ENCODE measurements at places on chromosomes 12 and 14. TPM values are rescaled to one million over a fixed set of nuclear protein-coding genes. Genes with fewer than 3 reads are reported as not detected.

DNA sequence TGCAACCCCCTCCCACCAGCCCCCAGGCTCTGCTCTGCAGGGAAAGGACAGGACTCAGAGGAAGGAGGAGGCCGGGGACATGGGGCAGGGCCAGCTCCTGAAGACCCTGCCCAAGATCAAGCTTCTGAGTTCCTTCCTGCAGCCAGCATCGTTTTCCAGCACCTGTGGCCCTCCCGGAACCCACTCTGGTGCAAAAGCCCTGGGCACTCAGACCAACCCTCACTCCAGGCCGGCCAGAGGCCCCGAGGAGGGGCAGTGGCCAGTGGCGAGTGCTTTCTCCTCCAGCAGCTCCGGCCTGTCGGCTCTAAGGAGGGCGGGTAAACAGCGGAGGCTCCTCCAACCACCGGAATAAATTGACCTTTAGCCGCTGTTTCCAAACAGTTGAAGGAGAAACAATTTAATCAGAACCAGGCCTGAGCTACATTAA lies 10.8 kb downstream of the TMEM179 start:
- no peaks in the 10 kb centered on the region for H3K4me1 ChIP-seq
- H3K27me3 ChIP-seq = no peaks in the 10 kb centered on the region
- H3K27ac ChIP-seq = peak overlapping the region; percentile 81
- H3K36me3 ChIP-seq = no peaks in the 10 kb centered on the region
- no peak for DNase-seq

GRCh38 chr12:54398995-54399793 lies 14.7 kb upstream of the ZNF385A start:
- no peak overlapping the region for H3K27ac ChIP-seq
- DNase-seq = peak; percentile 91
- no peaks in the 10 kb centered on the region for H3K36me3 ChIP-seq
- H3K4me1 ChIP-seq = no peaks in the 10 kb centered on the region
- no peaks in the 10 kb centered on the region for H3K27me3 ChIP-seq

- peaks cover 21% of the 10 kb centered on the region for H3K4me1 ChIP-seq
- H3K27me3 ChIP-seq = no peaks in the 10 kb centered on the region
- no peak overlapping the region for H3K4me3 ChIP-seq
- no peaks in the 10 kb centered on the region for H3K36me3 ChIP-seq
- peak overlapping the region; percentile 93 for H3K27ac ChIP-seq
These were observed 1.6 kb upstream of the PACS2 start for GRCh38 chr14:105312973-105313372.

Gene ART4
- total RNA-seq = 0.48 TPM

DNA sequence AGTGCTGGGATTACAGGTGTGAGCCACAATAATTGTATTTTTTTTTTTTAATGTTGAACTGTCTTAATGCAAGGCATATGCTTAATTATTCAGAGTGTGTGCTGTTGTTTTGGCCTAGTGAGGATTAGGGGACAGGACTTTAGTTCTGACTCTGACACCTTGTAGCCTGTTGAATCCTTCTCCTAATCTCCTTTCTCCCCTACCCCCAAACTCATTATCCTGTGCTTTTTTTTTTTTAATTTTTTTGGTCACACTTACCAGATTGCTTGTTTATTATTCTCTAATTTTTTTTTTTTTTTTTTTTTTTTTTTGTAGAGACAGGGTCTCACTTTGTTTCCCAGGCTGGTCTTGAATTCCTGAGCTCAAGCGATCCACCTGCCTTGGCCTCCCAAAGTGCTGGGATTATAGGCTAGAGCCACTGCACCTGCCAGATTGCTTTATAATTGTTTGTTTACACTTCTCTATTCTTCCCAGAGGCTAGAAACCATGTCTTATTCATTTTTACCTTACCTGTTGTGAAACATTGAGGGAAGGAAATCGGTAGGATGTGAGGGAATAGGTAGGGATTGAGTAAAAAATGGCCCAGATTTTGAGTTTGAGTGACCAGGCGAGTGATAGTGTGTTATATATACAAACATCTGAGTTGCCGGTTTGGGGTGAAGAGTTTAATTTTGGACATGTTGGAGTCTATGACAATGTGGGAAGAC lies 32.2 kb downstream of the DIP2B start:
- no peaks in the 10 kb centered on the region for H3K4me1 ChIP-seq
- peak overlapping the region; percentile 68 for H3K27ac ChIP-seq
- no peak for DNase-seq
- no peaks in the 10 kb centered on the region for H3K36me3 ChIP-seq
- H3K27me3 ChIP-seq = no peaks in the 10 kb centered on the region

Gene C12orf60
- 1.6 TPM for total RNA-seq

Gene CHGA
- 1.3 TPM for total RNA-seq

GRCh38 chr12:93676408-93677194 lies 574 bp upstream of the CRADD start:
- H3K4me3 ChIP-seq = peak overlapping the region; percentile 88
- H3K27ac ChIP-seq = peak overlapping the region; percentile 98
- no peaks in the 10 kb centered on the region for H3K27me3 ChIP-seq
- H3K4me1 ChIP-seq = no peaks in the 10 kb centered on the region
- DNase-seq = no peak

- peak overlapping the region; percentile 99 for H3K27ac ChIP-seq
- no peaks in the 10 kb centered on the region for H3K27me3 ChIP-seq
- H3K36me3 ChIP-seq = no peaks in the 10 kb centered on the region
- H3K4me3 ChIP-seq = peak overlapping the region; percentile 82
These were observed 286 bp downstream of the PPP4R3A start for GRCh38 chr14:91509878-91510170.

Gene TMEM30B
- total RNA-seq = 36.7 TPM

DNA sequence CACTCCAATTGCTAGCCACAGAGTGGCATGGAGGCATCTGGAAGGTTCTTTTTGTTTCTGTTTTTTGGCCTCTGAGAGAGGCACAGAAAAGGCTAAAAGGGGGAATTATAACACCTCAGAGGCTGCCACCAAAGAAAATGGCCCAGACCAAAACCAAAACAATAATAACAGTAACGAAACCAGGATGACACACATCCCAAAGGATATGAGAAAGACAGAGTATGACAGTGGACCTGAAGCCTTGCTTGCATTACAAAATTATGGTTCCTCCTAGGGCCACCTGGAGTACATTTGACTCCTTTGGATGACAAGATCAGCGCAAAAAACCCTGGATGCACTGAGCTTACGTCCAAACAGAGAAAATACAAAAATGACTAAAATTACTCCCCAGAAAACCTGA lies 152.7 kb downstream of the AEBP2 start:
- no peak overlapping the region for H3K4me3 ChIP-seq
- no peaks in the 10 kb centered on the region for H3K27me3 ChIP-seq
- DNase-seq = no peak
- H3K4me1 ChIP-seq = no peaks in the 10 kb centered on the region

GRCh38 chr12:67391034-67391433 lies 121.9 kb downstream of the CAND1 start:
- H3K4me1 ChIP-seq = no peaks in the 10 kb centered on the region
- H3K4me3 ChIP-seq = no peak overlapping the region
- H3K36me3 ChIP-seq = no peaks in the 10 kb centered on the region
- no peak overlapping the region for H3K27ac ChIP-seq
- DNase-seq = no peak
- no peaks in the 10 kb centered on the region for H3K27me3 ChIP-seq

DNA sequence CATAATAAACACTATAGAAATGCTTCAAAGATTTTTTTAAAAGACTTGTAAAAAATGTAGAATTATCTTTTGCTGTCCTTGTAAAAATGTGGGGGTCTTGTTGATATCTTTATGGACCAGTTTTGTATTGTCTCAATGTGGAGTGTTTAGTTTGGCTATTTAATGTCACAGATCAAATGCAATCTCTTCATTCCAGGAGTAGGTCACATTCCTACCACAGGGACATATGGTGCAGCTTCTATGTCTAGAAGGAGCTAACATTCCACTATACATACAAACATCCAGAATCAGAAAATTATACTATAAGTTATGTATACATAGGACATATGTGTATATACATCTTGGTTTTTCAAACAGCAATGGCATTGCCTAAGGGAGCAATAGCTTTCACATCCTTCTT lies 345.7 kb downstream of the BMP4 start:
- H3K4me3 ChIP-seq = no peak overlapping the region
- no peaks in the 10 kb centered on the region for H3K36me3 ChIP-seq
- no peak overlapping the region for H3K27ac ChIP-seq
- H3K4me1 ChIP-seq = no peaks in the 10 kb centered on the region
- H3K27me3 ChIP-seq = no peaks in the 10 kb centered on the region
- no peak for DNase-seq

GRCh38 chr14:74400919-74401503 lies 25.0 kb downstream of the SYNDIG1L start:
- H3K4me3 ChIP-seq = peak overlapping the region; percentile 40
- H3K4me1 ChIP-seq = peaks cover 4% of the 10 kb centered on the region
- H3K27me3 ChIP-seq = no peaks in the 10 kb centered on the region

GRCh38 chr12:55744340-55745030 lies 1.6 kb downstream of the GDF11 start:
- H3K4me3 ChIP-seq = peak overlapping the region; percentile 62
- H3K4me1 ChIP-seq = peaks cover 4% of the 10 kb centered on the region
- no peaks in the 10 kb centered on the region for H3K27me3 ChIP-seq
- no peak for DNase-seq
- H3K27ac ChIP-seq = peak overlapping the region; percentile 55
- no peaks in the 10 kb centered on the region for H3K36me3 ChIP-seq

Gene PRKD1
- 22.7 TPM for total RNA-seq

- no peak overlapping the region for H3K4me3 ChIP-seq
- no peaks in the 10 kb centered on the region for H3K36me3 ChIP-seq
- DNase-seq = no peak
These were observed 318.6 kb downstream of the ITPR2 start for GRCh38 chr12:26514364-26514763.

Data from breast epithelium (tissue), 4 donors.